ENCODE measurements at places on chromosomes 7 and 10.
A peak's percentile ranks its signal among the peaks of the same experiment; 100 is the strongest.

GRCh38 chr10:128095753-128096469 lies 30.3 kb downstream of the MKI67 start:
- DNase-seq, result no peak

- no peak for DNase-seq
These were observed 107.6 kb downstream of the PRKAG2 start for GRCh38 chr7:151769188-151769821.

- no peak for DNase-seq
These were observed 117.2 kb downstream of the CUX1 start for GRCh38 chr7:101934618-101935017.

DNA sequence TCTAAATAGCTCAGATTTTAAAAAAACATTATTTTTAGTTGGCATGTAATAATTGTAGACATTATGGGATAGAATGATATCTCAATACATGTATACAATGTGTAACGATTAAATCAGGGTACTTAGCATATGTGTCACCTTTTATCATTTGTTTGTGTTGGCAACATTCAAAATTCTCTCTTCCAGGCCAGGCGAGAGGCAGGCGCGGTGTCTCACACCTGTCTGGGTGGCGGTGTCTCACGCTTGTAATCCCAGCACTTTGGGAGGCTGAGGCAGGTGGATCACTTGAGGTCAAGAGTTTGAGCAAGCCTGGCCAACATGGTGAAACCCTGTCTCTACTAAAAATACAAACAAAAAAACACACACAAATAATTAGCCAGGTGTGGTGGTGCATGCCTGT lies 151.7 kb downstream of the RTKN2 start:
- DNase-seq, result no peak

DNA sequence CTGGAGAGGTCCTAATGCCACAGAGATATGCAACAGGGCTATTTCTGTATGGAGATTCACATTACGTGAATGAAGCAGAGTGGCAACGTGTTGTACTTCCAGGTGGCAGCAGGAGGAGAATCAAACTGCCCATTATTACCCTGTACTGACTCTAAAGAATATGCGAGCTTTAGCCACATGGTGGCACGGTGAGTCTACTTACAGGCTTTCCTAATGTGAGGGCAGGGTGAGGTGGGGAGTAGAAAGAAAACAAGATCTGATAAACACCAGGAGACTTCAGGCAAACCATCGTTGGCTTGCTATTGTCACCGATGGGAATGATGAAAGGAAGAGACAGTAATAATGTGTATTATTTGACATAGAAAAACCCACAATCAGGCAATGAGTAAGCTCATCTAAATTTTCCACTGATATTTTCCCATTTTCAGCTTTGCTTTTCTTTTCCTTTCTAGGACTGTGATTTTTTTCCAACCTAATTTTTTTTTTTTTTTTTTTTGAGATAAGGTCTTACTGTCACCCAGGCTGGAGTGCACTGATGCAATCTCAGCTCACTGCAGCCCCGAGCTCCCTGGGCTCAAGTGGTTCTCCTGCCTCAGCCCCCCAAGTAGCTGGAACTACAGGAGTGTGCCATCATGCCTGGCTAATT lies 164.3 kb downstream of the BTAF1 start:
- DNase-seq, result peak; percentile 75

GRCh38 chr10:101817337-101818118 lies 716 bp downstream of the OGA start:
- no peak for DNase-seq

DNA sequence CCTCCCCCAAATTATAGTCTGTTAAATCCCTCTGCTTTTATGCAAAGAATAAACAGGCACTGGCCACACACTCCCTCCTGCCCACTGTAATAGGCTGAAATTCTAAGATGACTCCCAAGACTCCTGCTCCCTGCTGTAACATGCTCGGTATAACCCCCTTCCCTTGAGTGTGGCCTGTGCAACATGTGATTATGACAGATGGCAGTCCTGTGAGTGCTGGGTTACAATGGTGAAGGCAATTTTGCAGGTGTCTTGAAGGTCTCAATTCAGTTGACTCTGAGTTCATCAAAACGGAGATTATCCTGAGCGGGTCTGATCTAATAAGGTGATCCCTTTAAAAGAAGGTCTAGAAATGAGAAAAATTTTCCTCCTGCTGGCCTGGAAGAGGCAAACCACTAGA lies 55.9 kb downstream of the CREB3L2 start:
- no peak for DNase-seq

DNA sequence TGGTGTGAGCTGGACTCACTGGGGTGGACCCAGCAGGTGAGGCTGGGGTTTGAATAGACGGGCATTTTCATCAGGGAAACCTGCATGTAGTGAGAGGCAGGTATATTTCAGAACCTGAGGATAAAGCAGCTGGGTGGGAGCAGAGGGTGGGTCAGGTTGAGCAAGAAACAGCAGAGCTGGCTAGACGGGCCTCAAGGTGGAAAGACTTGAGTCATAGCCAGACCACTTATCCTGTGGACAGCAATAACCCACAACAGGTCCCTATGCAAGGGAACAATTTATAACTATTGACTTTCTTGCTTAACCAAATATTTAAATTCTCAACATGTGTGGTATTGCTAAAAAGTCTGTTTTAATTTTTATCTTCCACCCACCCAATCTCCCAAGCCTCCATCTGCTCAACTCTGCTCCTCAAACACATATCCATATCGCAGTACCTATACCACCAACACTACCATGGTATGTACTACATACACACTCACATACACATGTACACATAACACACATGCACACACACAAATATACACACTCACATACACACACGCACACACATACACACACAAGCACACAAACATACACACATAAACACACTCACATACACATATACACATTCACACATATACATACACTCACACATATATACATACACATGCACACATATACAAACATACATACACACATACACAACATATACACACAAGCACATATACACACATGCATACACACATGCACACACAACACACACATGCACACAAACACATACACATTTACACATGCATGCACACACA lies 129.0 kb upstream of the C7orf33 start:
- DNase-seq, result no peak

DNA sequence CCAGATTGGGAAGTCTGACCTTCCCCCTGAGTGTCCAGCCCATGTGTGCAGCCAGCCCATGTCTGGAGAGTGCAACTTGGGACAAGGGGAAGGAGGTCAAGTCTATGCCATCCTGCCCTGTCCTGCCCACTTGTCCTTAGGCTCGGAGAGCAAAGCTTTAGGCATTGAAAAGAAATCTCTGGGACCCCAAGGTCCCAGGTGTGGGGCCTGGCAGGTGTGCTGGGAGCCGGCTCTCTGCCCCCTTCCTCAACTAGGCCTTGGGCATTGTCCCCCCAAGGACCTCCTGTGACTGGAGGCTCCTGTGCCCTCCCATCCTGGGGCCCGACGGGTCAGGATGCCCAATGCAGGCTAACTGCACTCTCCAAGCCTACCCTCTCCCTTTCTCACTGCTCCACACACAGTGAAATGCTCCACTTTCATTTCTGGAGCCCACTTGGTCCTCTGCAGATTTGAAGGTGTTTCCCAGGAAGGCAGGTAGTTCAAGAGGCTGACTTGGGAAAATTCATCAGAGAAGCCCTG lies 124.7 kb downstream of the PTPN20 start:
- DNase-seq, result peak; percentile 2

GRCh38 chr7:132450188-132450587 lies 126.1 kb downstream of the PLXNA4 start:
- DNase-seq, result no peak

DNA sequence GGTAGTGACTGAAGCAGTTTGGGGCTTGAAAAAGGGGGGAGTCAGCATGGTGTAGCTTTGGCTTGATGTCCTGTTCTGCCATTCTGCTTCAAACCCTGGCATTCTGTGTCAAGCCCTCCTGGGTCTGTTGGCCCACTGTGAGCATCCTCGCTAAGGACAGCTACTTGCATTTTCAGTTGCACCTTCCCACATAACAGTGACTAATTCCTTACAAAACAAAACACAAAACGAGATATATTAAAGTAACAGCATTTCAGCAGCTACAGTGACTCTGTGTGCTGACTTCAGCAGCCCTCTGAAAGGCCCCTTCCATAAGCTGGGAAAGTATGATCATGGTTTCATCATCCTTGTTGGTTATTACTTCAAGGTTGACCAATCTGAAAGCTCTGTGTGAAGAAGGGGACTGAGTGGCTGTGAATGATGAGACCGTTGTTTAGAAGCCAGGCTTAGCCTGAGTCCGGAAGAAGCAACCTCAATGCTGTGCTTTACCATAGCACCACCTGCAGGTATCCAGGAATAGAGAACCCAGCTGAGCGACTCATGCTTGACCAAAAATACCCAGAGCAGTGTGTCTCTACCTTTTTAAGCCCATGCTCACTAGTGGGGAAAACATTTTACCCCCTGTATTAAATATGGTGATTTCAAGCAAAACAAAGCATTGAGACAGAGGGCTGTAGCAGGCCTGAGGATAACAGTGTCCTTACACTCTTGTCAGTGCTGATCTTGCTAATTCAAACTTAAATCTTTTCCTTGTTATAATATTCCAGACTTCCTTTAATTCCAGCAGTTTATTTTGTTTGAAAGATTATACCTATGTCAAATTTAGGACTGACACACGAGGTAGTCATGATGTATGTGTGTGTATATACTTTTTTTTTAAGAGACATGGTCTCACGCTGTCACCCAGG lies 42.6 kb upstream of the CC2D2B start:
- peak; percentile 36 for DNase-seq

DNA sequence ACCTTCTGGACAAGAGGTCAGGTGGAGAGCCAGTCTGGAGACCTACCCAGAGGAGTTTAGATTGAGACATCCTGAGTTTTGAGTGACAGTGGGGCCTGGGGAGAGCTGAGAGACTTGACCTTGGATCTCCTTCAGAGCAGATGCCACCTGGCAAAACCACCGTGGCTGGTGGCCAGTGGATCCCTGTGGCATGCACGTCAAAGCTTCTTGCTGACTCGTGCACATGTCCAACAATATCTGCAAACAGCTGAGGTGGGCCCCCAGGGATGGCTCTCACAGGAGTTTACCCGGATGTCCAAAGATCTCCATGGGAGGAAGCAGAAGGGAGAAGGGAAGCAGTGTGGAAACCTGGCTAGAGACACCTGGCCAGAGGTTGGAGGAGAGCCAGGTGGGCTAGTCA lies 230.5 kb downstream of the FANK1 start:
- DNase-seq, result no peak

- DNase-seq, result no peak
These were observed 11.4 kb downstream of the NPVF start for GRCh38 chr7:25216837-25217236.

DNA sequence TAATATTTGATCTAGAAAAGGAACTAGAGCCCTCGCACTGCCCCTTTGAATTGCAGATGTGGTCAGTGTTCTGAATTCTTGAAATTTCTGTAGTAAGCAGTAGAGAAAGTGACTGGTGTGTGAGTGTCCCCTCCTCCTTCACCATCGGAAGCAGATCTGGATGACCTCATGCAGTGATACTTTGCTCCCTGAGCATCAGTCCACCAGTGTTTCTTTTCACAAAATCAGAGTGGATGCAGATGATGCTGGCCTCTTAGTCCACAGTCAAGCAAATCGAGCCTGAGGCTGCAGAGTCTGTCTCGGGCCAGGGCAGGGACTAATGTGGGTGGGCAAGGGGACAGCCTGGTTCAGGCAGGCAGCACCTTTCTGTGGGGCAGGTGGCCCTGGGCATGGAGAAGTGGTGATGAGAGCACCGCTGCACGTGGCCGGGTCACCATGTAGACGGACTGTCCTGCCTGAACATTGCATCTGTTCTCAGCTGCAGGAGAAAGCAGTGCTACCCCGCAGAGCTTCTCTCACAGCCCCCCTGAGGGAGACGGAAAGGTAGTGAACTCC lies 5.4 kb downstream of the INSIG1 start:
- no peak for DNase-seq

DNA sequence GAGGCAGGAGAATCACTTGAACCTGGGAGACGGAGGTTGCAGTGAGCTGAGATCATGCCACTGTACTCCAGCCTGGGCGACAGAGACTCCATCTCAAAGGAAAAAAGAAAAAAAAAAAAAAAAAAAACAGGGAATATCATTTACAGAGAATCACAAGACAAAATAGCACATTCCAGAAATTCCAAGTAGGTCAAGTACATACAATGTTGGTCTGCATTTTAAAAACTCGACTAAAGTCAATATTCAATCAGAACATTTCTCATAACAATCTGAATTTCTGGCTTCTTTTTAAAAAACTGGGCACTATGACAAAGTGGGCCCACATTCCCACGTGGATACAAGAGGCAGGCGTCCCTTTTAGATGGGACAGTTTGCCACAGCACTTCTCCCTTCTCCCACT lies 12.8 kb downstream of the ZC3HAV1L start:
- DNase-seq, result no peak

DNA sequence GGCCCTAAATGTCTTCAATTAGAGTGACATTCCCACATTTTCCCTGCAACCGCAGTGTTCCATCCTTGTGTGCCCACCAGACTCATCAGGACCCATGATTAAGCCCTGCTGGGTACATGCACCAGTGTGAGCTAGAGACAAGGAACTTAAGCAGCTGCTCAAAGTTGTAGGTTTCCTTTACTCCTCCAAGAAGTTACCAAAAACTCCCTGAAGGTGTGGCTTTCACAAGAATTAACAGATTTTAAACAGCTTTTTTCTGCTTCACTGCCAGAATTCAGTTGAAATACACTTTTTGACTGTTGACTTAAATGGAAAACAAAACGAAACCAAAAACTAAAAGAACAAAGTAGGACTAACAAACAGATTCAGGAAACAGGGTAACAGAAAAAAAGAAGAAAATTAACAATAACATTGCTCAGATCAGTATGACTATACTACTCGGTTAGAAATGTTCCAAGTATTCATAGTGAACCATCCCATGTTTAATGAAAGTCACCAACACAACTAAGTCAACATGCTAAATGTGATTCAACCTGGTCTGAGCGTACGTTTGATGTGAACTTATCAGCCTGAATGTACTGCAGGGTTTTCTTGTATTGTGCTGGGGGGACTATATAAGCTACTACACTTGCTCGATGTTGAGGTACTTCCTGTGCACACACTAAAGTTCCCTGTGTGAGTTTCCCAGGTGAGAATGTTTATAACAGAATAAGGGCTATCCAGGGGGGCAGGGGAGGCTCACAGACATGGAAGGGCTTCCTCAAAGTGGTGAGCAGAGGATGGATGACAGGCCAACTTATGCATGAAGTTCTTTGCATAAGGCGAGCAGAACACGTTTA lies 22.2 kb downstream of the SLC37A3 start:
- DNase-seq, result no peak

DNA sequence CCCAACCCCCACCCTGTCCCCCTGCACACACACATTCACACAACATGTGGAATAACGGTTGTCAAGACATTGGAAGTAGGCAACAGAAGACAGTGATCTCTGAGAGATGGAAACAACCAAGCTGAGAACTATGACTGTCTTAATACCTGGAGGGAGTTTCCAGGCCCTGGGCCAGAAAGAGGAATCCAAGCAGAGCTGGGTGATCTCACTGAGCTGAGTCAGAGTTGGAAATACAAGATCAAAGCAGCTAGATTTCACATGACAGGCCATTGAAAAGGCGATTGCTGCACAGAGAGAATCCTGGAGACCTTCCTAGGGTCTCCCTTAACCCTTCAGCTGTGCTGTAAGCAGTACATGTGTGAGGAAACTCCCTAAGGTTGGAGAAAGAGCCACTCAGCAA lies 165.8 kb upstream of the PRSS1 start:
- no peak for DNase-seq

Data from WTC11 (cell line).